ENCODE measurements at places on chromosomes 5 and 9.

GRCh38 chr5:178476972-178477754, 113.0 kb downstream of the COL23A1 start:
- DNase-seq = no peak

- DNase-seq = no peak
Observed at GRCh38 chr5:34685485-34686165, 29.5 kb downstream of the RAI14 start.

- DNase-seq = no peak
Observed at GRCh38 chr5:149727336-149728035, 2.6 kb upstream of the PPARGC1B start.

DNA sequence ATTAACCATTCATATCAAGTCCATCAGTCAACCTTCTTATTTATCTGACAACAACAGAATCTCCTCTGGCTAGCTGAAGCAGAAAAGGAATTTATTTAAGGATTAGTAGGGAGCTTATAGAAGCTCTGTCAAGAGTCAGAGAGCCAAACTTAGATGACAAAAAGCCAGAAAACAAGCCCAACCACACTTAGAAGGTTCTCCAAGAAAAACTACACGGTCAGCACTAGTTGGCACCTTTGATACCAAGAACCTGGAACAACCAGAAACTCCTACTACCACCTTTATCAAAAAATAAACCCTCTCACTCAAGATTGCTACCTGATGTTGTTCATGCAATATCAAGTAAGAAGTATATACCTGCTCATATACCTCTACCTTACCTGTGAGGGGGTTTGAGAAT, 36.9 kb downstream of the RANBP6 start:
- no peak for DNase-seq

GRCh38 chr5:139976703-139977102, 66.4 kb downstream of the NRG2 start:
- no peak for DNase-seq

GRCh38 chr9:14993901-14994554, 83.8 kb upstream of the FREM1 start:
- DNase-seq = no peak

GRCh38 chr5:106172681-106173532, 1497.8 kb downstream of the EFNA5 start:
- DNase-seq = no peak

DNA sequence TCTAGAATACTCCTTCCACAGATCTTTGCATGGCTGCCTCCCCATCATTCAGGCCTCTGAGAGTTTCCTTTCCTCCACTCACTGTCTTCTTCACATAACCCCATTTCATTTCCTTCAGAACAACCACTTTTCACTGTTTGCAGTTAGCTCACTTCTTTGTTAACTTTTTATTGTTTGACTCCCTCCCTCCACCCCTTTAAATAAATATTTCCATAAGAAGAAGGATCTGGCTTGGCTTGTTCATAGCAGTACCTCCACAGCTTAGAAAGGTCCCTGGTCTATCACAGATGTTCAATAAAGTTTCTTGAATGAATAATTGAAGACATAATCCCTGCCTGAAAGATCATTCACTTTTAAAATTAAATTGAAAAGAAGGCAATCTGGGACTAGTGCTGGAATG, 661.6 kb downstream of the ACTL7B start:
- DNase-seq = no peak

- no peak for DNase-seq
Observed at GRCh38 chr5:126119887-126120442, 303.2 kb upstream of the GRAMD2B start.

GRCh38 chr5:138662599-138662998, 87.4 kb upstream of the HSPA9 start:
- no peak for DNase-seq
